ENCODE measurements at places on chromosomes 16 and 17. TPM values are rescaled to one million over a fixed set of nuclear protein-coding genes. Genes with fewer than 3 reads are reported as not detected.

Gene BAHCC1
- 0.05 TPM for total RNA-seq

DNA sequence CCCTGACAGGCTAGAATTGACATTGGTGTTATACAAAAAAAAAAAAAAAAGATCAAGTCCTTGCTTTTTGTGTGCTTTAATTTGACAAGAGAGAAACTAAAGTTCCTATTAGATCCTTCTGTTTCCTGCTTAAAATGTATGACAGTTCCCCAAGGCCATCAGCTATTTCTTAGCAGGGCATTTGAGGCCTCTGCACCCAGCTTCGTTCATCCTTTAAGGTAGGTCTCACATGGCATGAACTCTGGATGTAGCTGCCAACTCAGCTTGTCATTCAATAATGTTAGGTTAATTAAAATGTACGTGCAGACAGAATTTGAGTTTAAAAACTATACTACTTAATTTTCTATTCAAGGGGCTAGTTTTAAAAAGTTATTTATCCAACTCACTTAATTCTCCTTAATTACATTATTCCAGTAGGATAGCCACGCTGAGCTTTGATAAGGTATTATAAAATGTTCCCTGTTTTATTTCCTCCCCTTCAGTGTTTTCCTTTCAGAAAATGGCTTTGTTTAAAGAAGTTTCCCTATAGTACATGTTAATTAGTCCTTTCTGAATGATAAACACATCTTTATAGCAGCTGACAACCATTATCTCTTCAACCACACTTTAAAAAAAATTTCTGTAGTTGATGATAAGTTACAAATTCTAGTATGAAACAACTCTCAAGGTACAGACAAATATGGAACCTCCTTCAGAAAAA, 1.2 kb upstream of the RFFL start:
- no peak overlapping the region for H3K4me3 ChIP-seq
- H3K27me3 ChIP-seq, result no peaks in the 10 kb centered on the region
- H3K27ac ChIP-seq, result peak overlapping the region; percentile 72
- no peak for DNase-seq

DNA sequence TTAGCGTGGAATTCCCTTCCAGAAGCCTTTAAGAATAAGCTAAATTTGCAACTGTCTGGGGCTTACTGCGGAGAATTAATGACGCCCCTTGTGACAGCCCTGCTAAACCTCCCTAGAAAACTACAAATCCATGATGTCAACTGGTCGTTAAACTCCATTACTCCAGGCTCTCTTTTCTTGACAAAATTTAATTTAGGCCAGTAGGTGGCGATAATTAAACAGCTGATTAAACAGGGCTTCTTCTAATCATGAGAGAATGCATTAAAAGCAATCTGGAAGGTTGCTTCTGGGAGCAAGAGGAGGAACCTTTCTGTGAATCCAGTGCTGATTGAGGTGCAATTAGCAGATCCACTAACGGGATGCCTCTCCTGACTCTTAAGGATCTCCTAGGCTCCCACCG, 8.1 kb upstream of the NLRP1 start:
- no peaks in the 10 kb centered on the region for H3K36me3 ChIP-seq
- H3K27me3 ChIP-seq, result peaks cover 9% of the 10 kb centered on the region
- no peak for DNase-seq
- H3K4me3 ChIP-seq, result no peak overlapping the region

DNA sequence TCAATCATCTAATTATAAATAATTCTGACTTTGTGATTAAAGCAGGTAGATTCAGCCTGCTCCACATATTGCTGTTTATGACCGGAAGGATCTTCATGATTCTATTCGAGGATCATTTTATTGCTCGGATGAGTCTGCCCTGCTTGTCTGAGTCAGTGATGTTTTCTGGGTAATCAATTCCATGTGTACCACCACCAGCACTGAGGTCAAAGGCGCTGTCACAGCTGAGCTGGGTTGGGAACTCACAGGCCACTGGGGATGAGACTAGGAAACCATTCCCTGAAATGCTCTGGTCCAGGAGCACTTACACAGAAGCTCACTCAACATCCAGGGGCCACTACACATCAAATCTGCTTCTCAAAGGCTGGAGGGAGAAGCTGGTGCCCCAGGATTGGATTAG, 30.4 kb upstream of the ERN1 start:
- H3K27ac ChIP-seq, result no peak overlapping the region
- H3K27me3 ChIP-seq, result no peaks in the 10 kb centered on the region
- peaks cover 1% of the 10 kb centered on the region for H3K4me1 ChIP-seq

GRCh38 chr17:80845863-80846671, 145.6 kb upstream of the CHMP6 start:
- peaks cover 50% of the 10 kb centered on the region for H3K36me3 ChIP-seq
- peak overlapping the region; percentile 93 for H3K27ac ChIP-seq
- peaks cover 49% of the 10 kb centered on the region for H3K4me1 ChIP-seq
- no peak overlapping the region for H3K4me3 ChIP-seq

Data from activated CD4-positive, alpha-beta T cell treated with anti-CD3 and anti-CD28 coated beads for 36 hours (primary cell).